ENCODE measurements at places on chromosomes 7 and 10.
A peak's percentile ranks its signal among the peaks of the same experiment; 100 is the strongest.

GRCh38 chr10:53469383-53469782 lies 696.8 kb upstream of the MBL2 start:
- DNase-seq, result no peak

GRCh38 chr10:110758898-110759297 lies 112.8 kb upstream of the PDCD4 start:
- DNase-seq, result peak; percentile 72

GRCh38 chr7:23175938-23176337 lies 5.9 kb upstream of the NUP42 start:
- DNase-seq, result no peak

GRCh38 chr10:15625261-15625660 lies 94.5 kb downstream of the ITGA8 start:
- DNase-seq, result no peak

- no peak for DNase-seq
These were observed 74.5 kb downstream of the LRMDA start for GRCh38 chr10:75505840-75506506.

- DNase-seq, result no peak
These were observed 104.5 kb upstream of the CABCOCO1 start for GRCh38 chr10:61558188-61558587.

DNA sequence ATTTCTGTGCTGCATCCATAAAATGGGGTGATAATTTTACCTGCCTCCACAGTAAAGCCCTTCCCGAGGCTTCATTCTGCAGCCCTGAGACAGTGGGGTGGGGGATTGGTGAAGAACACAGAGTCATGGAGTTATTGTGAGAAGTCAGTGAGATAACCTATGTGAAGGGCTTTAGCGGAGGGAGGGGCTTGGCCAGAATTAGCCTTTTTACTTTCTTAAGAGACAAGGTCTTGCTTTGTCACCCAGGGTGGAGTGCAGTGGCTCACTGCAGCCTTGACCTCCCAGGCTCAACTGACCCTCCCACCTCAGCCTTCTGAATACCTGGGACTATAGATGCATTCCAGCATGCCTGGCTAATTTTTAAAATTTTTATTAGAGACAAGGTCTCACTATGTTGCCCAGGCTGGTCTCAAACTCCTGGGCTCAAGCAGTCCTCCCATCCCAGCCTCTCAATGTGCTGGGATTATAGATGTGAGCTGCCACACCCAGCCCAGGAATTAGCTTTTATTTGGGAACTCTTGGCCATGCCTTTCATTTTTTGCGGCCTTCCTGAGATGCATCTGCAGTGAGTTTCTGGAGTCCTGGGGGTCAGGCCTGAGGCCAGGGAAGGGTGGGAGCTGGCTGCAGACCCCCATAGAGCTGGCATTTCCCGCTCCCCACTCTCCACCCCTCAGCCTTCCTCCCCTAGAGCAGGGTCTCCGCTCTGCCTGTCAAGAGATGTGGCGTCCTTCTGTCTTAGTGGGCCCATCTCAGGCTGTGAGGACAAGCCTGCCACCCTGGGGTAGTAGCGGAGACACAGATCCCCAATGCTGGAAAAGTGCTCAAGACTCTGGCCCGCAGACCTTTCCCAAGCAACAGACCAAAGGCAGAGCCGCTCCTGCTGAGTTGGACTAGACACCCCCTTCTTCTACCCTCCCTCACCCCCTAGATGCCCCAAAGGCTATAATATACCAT lies 77.0 kb downstream of the ZMIZ1 start:
- no peak for DNase-seq

GRCh38 chr10:124150189-124150806 lies 56.9 kb upstream of the CHST15 start:
- DNase-seq, result no peak

- DNase-seq, result no peak
These were observed 169.6 kb downstream of the CCSER2 start for GRCh38 chr10:84497978-84498377.

DNA sequence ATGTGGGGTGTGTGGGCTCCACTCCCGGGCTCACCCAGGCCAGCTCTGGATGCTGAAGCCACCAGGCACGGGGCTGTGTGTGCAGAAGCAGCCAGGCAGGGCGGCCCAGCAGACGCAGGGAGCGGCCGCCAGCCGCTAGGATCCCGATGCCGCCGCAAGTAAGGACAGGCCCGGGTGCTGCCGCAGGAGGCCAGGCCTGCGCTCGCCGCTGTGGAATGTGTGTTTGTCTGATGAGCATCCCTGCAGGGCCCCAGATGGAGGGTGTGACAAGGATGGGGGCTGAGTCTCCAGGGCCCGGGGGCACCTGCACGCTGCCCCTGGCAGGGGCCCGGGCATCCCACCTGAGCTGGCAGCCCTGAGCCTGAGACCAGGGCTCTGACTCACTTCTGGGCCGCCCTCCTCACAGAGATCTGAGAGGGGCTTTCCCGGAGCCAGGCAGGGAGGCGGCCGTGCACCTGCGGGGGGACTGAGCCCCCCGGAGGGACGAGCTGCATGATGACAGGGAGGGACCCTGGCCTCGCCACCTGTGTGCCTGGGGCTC lies 101.5 kb downstream of the FOXL3 start:
- no peak for DNase-seq

DNA sequence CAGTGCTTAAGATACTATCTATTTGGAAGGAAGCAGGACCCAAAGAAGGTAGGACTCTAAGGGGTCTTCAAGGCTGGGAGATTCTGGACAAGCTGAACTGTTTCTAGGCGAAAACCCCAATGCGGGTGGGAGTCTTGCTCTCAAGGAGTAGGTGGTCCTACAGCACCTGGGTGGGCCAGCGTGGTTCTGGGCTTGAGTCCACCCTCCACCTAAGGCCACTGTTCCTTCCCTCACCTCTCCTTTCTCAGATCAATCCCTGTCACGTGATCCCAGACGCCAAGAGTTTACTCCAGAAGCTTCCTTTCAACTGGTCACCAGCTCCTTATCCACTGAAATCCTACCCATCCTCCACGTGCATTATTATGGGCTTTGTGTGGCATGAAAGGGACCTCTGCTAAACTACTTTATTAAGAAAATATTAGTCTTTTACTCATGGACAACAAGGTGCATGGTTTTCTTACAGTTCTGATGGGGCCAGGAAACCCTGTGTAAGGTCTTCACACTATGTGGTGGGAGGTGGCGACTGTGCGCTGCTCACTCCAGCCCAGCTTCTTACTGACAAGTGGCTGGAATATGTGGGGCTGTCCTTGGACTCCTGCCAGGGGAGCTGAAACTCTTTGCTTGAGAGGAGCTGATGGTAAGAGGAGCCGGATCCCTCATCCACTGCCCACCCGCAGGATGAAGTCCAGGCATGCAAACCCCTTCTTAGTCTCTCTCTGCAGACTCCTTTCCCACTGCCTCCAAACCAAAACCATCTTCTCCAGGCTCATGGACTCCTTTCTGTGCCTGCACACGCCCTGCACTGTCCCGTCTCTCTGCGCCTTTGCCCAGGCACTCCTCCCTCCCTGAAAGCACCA lies 1.6 kb downstream of the ZNF746 start:
- DNase-seq, result no peak
